Right cardiac atrium (tissue), 5 donors: ENCODE measurements at places on chromosomes 2 and 18. TPM values are rescaled to one million over a fixed set of nuclear protein-coding genes. Genes with fewer than 3 reads are reported as not detected.

DNA sequence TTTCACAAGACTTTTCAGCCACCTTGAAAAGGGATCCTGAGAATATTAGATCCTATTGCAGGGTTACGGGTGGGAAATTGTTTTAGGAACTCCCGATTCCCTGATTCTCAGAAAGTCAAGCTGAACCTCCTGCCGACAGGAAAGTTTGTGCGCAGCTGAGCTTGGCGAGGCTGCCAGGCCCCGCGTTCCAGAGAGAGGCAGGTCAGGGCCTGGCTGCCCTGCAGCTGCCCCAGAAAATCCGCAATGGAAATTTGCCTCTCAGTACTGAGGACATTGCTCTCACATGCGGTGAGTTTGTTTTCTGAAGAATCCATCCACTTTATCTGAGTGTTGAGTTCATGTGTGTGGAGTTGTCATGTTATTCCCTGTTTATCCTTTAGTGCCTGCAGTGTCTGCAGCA, 144.2 kb downstream of the RTP5 start:
- no peak for DNase-seq

DNA sequence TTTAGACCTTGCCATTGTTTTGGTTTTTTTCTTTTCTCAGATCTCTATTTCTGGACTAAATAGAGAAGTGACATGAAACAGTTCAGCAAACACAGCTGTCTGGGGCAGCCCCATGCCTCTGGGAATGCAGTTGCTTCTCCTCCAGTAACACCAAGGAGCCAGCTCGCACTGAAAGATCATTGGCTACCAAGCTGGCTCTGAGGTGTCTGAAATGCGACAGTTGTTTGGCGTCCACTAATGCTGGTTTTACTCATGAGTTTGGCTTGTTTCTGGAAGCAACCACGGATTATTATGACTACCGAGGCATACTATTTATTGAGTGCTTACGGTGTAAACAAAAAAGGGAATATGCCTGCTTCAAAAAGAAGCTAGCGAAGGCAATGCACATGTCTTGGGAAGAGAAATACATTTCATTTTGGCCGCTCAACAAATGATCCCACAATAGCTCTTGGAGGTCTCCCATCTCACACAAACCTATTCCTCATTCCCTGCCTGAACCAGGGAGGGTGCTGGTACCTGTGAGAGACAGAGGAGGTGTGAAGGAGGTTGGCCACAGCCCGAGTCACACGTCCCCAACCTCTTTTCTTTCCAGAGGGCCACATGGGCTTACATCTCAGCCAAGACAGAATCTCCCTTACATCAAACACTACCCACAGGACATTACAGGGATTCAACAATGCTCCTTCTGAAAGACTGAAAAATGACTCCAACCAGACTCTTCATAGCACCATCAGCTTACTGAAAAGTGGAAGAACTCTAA, 37.5 kb upstream of the NEB start:
- peak; percentile 67 for DNase-seq

GRCh38 chr18:26208977-26209376, 17.3 kb upstream of the TAF4B start:
- DNase-seq = no peak

The NAT8 gene
- not detected for total RNA-seq

DNA sequence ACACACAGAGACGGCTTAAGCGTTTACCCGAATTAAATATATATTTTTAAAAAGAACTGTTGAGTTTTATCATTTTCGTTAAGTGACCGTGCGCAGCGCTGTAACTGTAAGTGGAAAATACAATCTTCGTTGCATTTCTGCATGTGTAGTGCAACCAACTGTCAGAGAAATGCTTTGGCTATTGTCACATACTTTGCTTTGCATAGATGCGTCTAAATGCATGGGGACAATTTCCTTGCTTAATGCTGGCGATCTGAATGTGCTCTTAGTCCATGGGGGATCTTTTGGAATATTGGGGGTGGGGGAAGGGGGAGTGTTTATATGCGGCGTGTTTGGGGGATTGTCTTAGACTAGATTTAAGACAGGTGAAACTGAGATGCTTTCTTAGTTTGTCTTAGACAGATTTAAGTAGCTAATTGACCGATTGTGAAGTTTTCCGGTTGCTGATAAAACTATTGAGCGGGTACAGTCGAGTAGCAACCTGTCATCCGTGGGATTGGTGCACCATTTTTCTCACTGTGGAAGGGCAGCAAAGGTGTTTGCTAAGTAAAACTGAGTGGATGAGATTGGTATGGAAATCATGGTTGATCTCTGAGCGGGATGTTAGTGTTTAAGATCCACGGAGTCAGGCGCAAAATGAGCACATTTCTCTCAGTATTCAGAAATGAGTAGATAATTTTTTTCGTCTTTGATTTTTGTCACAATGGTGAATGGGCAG, 476 bp downstream of the VSNL1 start:
- DNase-seq = no peak

DNA sequence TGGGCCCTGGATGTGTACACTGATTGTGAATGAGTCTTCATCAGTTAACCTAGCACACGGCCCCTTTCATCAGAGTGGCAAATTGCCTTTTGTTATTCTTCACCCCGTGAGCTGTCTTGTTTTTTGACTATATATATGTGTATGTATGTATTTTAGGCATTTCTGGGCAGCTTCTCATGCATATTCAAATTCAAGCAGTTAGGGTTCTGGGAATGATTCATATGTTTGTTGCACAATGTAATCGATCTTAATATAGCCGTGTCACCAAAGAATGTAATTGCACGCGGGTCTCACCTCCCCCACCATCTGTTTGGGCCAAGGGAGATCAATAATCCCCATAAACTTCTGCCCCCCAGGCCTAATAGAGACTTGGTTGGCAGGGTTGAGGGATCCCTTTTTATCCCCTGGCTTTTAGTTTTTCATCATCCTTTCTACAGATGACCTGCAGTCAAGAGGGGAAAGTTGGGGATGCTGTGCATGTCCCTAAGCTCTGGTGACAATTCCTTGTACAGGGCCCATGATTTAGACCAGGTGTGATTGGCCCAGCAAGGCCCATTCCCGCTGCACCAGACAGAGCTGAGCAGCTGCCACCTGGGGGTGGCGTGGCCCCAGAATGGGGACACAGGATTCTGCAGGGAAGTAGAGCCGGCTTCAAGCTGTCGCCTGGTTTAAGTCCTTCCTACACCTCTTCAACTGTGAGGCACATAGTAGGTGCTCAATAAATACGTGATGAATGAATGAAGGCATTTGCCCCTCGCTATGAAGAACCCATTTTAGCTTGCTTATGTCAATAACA, 19.2 kb downstream of the KCNF1 start:
- no peak for DNase-seq

The MEIS1 gene
- total RNA-seq = 20.4 TPM

The FNDC4 gene
- 5.5 TPM for total RNA-seq

DNA sequence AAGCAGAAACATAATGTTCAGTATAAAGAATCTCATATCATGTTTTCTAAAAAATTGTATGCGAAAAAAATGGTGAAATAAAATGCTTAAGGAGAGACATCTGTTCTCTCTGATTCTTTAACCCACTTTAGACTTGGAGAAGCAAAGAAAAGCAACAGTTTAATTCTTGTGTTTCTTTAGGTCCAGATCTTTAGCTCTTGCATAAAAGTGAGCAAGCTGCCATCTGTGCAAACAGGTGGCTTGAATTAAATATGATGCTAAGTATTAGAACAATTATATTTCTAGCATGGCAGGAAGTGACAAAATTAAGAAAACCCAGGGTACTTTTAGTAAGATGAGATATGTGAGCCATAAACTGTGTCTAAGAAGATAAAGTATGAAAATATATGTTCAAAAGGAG, 1038.3 kb downstream of the DPP10 start:
- no peak for DNase-seq

DNA sequence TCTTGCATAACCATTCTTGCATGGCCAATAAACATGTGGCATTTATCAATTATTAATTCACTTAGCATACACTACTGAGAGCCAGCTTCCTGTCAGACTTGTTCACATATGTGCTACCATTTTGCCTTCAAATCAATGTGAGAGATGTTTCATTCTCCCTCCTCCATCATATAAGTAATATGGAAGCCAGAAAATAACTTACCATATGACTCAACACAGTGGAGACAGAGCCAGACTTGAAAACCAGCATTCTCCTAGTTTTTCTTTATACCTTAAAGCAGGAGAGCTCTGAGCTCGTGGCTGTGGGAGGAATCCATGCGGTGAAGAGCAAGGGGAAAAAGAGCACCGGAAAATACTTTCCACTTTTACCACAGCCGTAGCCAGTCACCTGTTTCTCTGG, 215.0 kb upstream of the LRATD1 start:
- DNase-seq = no peak

GRCh38 chr2:65574993-65575392, 142.6 kb upstream of the SPRED2 start:
- DNase-seq = no peak

The SPATA3 gene
- not detected for total RNA-seq

The NGEF gene
- 4.2 TPM for total RNA-seq

The MTCL1 gene
- total RNA-seq = 5.3 TPM

GRCh38 chr18:69400253-69400975, at the start of gene DOK6:
Gene DOK6, plus strand, starts transcription at chr18:69400888.
- DNase-seq = peak; percentile 89

DNA sequence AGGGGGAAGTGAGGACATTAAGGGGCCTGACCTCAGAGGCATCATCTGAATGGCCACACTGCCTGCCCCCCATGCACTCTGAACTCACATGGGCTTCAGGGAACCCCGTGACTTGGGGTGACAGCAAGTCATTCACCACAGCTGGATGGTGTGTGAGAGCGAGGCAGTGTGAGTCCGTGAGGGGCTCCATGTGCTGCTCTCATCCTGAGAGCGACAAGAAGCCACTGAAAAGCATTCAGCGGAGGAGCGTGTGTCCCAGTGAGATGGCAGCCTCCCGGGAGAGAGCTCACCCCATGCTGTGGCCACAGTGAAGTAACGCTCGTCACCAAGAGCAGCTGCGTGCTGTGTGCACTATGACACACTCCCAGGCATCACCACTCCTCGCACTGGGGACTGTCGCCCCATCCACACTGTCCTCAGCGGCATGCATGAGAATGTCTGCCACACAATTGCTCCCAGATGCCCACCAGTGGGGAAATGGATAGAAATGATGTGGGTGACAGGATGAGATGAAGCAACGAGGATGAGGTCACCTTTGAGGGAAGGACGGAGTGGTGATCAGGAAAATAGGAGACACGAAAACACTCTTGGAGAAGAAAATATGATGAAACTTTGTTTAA, 213.0 kb upstream of the RAB6C start:
- no peak for DNase-seq
